Fibroblast of skin of right biceps (primary cell): ENCODE measurements at places on chromosomes 1 and 21.

DNA sequence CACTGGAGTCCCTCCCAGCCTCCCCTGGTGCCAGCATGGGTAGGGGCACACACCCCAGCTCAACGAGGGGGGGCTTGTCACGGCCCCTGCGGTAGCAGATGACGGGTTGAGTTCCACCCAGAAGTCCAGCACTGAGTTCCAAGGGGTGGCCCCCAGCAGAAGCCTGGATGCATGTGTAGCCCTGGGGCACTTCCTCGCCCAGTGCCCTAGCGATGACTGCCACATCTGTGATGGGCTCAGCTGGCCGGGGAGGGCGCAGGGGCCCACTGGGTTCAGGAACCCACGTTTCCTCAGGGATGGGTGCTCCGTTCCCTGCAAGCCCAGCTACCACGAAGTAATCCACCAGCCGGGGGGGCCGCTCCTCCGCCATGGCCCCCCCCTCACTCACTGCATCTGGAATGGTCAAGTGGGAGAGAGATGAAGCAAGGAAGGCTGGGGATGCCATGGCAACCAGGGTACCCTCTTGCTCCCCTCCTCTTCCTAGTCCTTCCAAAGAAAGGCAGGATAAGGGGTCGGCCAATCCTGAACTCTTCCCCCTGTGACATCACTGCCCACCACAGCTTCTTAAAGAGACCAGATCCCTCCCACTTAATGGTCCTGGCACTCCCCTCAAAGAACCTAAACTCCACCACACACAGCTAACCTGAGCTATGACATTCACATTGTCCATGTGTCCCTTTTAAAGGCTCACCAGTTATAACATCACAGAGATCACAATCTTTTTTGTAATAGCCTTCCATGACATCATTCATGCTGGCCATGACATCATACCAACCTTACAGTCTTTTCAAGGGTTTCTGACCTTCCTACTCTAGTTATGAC is 2.3 kb downstream of the DENND4B start:
- no peak for DNase-seq

DNA sequence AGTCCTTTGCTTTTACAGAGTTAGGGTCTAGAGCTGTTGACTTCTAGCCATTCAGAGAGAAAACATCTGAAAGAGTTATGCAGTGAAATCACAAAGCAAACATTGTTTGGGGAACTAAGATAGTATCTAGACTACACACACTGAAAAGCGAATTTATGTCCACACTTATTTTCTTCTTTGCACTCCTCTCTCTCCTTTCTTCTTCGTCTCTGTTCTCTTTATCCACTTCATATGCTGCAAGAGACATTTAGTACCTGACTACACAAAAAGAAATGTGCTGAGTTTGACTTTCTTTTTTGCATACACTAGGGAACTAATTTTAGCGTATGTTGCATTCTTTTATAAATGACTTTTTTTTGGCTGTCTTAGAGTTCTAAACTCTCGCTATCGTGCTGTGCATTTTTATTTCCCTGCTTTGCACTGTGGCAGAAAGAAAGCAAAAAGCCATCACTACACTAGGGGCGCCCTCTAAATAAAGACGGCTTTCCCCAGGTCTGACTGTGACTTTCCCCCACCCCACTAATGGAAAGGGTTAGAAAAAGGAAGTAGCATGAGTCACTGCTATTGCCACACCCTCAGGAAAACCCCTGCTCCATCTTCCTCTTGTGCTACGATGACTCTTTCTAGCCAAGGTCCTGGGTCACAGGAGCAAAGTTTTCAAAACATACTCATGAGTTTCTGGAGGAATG is 65.7 kb downstream of the MAP3K7CL start:
- peak; percentile 93 for DNase-seq

DNA sequence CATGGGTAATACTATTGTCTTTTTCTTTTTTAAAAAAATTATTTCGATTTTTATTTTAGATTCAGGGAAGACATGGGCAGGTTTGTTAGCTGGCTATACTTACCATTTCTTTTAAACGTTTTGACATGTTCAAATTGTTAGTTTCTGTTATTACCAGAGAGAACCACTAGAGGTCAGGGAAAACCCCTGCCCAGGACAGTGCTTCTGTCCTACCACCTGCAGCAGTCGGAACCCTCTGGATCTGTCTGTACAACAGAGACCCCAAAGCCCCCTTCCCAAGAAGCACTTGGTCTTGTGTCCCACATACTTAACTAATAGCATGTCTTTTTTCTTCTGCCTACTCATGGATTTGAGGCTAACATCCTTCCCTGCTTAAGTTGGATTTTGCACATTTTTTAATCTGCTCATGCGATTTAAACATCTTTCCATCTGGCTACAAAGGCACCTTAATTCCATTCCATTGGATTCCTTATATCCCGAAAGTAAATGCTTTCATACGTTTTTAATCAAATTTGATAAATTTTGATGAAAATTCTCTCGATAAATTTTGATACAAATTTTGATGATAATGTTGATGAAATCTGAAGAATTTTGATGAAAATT is 10.0 kb upstream of the C1orf115 start:
- peak; percentile 24 for DNase-seq

GRCh38 chr1:206568256-206568655 is 44.0 kb downstream of the EIF2D start:
- DNase-seq = no peak

DNA sequence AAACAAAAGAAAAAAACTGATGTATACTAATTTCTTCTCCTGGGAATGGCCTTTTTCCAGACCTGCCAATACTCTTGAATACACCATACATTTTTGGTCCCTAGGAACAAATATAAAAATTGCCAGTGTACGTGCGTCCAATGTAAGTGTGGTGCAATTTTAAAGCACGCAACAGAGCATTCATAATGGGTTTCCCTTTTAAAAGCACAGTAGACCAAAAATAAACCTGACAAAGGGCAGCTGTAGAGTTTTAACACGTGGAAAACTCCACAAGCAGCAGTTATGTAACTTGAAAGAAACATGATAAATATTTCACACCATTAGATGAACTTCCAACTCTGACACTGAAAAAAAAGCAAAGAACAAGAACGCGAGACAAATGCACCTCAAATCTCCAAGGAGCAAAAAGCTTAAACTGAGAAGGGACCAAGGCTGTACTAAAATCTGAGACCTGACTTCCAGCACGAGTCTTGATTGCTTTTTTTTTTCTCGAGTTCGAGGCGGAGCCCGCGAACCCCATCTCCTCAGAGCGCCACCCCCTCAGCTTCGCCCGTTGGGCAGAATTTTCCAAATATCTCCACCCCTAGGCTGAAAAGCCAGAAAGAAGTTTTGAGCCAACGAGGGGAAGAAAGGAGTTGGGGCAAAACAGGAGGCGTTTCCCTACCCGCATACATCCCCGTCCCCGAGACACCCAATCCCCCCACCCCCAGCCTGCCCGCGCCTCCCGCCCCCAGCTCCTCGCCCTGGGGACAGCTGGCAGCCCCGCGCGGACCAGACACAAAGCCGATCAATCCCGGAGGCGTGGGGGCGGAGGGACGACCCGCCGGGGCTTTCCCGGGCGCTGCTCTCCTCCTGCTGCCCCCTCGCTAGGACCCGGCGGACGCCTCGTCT is at the start of gene JAM2:
TSS of gene JAM2 (plus strand) at position 599 of the 891 bp plus-strand sequence. CDS start 564 bp downstream, outside the sequence.
- peak; percentile 47 for DNase-seq

GRCh38 chr1:19209439-19209989 is 552 bp downstream of the UBR4 start:
- DNase-seq = peak; percentile 31

GRCh38 chr1:52559875-52560274 is 7.0 kb upstream of the TUT4 start:
- DNase-seq = no peak

- peak; percentile 73 for DNase-seq
Measured at GRCh38 chr21:31893851-31894415, 21.1 kb downstream of the HUNK start.

- DNase-seq = no peak
Measured at GRCh38 chr1:87400813-87401212, 72.1 kb downstream of the LMO4 start.

DNA sequence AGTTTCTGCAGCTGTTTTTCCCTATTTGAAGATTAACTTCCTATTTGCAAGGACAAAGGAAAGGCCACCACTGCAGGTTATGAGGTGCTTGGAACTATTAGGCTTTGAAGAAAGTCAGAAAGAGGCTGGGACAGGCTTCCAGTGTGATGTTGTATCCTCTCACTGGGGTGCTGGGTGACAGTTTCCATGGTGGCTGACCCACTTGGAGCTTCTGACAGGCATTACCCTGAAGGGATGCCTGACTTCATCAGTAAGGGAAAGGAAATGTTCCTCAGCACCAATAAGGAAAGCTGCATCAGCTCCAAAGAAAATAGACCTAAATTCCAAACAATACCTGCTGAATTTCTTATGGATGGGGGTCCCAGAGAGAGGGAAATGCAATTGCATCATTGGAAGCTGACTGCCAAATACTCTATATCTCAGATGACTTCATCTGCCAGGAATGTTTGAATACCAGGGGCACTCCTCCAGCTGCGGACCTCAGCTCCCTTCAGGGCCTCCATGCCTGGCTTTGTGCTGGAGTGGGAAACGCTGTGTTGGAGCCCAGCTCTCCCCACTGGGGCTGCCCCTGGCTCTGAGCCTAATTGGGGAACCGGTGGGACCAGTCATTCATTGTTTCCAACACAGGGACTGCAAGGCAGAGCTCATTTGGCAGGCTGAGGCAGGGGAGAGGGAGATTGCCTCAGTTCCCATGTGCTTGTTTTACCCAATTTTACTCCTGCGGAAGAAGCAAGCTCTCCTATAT is 76.6 kb downstream of the RGL1 start:
- peak; percentile 93 for DNase-seq

GRCh38 chr1:89910780-89911179 is 84.1 kb upstream of the ZNF326 start:
- DNase-seq = peak; percentile 89

DNA sequence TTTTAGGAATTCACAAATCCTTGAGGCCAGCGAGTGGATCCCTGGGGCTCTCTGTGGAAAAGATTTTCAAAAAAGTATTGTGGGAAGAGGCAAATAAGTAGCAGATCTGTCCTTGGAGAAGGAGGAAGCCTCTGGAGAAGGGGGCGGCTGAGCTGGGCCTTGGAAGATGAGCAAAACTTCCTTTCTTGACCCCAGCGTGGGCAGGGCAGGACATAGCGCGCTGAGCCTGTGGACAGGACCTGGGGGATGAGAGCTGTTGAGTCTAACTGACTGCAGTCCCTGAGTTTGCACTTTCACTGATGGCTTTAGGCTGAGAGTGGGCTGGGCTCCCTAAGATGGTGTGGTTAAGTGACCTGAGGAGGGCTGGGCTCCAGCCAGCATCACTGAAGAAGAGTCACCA is 170.2 kb upstream of the GALNT2 start:
- DNase-seq = no peak

GRCh38 chr21:17989780-17990179 is 170.6 kb upstream of the C21orf91 start:
- DNase-seq = no peak

DNA sequence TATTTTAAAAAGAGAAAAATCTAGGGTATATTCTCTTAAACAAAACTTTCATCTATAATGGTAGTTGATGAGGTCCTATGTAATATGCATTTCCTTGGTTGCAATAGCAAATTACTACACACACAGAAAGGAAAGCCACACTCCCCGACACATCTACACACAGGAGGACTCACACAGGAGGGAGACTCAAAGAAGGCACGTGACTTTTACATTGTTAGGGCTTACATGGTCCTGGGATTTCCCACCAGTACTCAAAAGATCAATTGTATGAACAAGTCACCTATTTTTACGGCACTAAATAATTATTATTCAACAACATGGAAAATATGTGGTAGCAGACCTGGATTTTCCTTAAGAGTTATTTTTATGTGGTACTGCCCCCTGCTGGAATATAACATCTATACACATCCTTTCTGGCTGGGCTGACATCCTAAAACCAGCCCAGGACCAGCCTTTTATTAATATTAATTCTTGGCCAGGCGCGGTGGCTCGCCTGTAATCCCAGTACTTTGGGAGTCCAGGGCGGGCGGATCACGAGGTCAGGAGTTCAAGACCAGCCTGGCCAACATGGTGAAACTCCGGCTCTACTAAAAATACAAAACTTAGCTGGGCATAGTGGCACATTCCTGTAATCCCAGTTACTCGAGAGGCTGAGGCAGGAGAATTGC is 33.9 kb upstream of the LGALS8 start:
- peak; percentile 38 for DNase-seq
